ENCODE measurements at places on chromosomes 16 and 17.

DNA sequence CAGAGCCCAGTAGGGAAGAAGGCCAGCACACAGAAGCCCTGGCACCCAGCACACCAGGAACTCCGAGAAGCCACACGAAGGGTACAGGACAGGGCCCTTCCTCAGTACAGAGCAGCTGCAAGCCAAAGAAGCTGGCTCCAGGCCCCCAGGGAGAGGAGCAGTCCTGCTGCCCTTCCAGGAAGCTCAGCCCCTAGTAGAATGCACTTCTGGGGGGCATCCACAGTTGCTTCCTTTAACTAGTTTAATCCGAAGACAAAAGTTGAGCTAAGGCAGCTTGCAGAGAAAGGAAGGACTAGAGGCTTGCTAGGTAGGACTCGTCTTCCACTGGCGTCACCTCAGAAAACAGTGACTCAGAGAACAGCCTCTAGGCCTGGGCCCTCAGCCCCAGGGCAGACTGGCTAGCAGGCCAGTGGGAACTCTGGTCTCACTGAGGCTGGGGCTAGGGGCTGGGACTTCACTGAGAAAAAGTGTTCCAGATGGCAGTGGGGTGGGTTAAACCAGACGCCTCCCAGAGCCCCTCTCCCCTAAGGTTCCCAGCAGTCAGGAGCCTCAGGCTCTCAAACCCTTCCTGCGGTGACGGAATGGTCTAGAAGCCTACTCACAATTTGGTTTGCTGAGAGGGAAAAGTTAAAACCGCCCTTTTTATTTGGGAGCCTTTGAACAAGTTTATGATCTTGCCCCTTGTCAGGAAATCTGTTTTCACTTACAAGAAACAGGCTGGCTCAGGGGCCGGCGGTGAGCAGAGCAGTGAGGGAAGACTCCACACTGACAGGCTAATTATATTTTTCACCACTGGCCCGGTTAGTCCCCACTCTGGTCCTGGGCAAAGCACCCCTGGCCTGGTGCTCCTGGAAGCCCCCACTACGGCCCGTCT, 41.4 kb downstream of the ACTG1 start:
- no peak for DNase-seq

DNA sequence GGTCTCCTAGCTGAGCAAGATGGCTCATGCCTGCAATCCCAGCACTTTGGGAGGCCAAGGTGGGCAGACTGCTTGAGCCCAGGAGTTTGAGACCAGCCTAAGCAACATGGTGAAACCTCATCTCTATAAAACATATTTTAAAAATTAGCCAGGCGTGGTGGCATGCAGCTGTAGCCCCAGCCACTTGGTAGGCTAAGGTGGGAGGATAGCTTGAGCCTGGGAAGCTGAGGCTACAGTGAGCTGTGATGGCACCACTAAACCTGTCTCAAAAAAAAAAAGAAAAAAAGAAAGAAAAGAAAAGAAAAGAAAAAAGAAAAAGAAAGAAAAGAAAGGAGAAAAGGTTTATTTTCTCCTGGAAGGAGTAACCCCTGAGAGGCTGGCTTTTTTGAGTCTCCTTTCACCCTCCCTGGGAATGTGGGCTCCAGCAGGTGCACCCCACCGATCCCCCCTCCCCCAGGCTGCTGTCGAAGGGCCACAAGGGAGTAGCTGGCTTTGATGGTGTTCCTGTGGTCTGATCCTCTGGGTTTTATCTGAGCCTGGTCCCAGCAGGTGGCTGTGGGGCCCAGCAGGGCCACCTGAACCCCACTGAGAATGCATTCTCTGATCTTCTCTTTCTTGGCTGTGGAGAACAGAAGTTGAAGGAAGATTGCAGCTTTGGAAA, 29.9 kb upstream of the TNRC6C start:
- DNase-seq = no peak

- DNase-seq = no peak
These were observed 86.6 kb downstream of the PLXDC1 start for GRCh38 chr17:39064819-39065218.

DNA sequence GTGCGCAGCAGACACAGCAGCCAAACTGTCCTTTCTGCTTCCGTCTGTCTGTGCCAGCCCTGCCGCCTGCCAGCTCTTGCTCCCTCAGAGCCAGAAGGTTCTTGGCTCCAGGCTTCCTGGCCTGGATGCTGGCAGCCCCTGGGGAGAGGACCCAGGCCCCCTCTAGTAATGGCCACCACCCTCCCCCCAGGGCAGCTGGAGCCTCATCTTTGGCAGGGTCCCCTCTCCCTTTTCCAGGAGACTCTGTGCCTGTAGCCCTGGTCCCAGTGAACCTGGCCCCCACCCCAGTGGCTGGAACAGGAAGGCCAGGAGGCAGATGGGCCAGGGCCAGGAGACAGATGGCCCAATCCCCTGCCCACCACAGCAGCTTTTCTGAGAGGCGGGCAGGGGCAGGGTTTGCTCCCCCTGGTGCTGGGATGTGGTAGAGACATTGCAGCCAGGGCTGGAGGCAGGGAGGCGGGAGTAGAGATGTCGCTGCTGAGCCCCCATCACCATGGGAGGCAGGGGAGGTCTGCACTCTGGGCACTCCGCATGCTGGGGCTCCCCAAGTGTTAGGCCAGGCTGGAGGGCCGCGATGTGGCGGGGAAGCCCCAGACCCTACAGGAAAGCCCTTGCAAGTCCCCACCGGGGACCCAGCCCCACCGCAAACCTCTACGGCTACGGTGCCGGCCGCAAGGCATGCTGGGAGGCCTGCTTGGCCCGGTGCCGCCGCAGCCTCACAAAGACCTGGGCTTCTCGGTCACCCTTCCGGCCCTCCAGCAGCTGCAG, 16.7 kb downstream of the UNC13D start:
- peak; percentile 68 for DNase-seq

GRCh38 chr17:34393401-34393800, 30.4 kb upstream of the CCL1 start:
- DNase-seq = no peak

DNA sequence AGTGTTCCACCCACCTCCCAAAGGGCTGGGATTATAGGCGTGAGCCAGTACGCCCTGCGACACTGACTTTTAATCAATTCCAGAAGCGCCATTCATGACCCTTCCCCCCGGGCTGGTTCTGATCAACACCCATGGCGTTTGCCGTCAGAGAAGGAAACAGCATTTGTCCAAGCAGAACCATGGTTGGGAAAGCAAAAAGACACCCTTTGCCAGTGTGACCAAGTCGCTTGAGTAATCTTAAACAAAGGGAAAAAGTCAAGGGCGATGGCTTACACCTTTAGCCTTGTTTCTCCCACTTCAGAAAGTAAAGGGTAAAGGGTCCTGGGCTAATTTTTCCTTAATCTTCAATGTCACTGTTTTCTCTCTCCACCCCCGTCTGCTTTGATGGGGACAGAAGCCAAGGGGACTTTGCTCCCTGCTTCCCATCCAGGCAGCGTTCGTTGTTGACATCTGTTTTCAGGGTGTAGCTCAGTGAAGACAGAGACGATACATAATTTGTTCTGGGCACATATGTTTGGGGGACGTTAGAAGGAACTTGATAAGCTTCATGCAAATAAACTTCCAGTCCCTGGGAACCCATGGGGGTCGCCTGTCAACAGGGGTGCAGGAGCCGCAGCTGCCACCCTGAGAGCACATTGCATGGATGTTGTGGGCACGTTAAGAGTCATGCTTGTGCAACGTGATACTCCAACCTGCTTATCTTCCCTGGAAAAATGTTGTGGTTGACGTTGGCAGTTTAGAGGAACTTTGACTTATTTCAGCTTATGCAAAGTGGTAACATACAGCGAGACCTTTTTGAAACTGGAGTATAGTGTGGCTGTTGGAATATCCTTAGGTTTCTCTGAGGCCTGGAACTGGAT, 50.6 kb upstream of the TANGO6 start:
- no peak for DNase-seq

- no peak for DNase-seq
These were observed 165.9 kb downstream of the SDK2 start for GRCh38 chr17:73478334-73478733.

GRCh38 chr16:15653227-15653626, 3.2 kb downstream of the NDE1 start:
- no peak for DNase-seq
